Activated T-helper 1 cell treated with anti-CD3 and anti-CD28 coated beads, Interleukin-12 subunit alpha, Interleukin-12 subunit beta, Interleukin-2, Interleukin-4 antibody, amounts not matched to agents 30 ng/mL and 10 ng/mL and 1 ng/mL, durations not matched to agents 14 hours and 24 hours and 36 hours (primary cell): ENCODE measurements at places on chromosomes 3 and 15.

DNA sequence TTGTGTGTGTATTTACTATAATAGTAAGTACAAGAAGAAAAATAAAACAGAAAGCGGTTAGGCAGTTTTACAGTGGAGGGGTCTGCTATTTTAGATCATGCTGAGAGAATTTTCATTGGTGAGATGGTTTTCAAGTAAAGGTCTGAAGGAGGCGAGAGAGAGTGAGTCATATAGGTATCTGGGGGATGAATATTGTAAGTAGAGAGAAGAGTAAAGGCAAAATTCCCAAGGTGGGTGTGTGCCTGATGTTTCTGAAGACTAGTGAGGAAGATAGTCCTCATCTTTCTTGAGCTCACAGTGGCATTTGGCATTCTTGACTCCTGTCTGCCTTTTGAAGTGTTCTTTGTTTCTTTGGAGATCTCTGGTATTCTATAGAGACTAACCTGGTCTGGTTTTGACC is 38.6 kb downstream of the CRYBG3 start:
- H3K27ac ChIP-seq: no peak overlapping the region
- H3K27me3 ChIP-seq: no peaks in the 10 kb centered on the region
- H3K4me3 ChIP-seq: no peak overlapping the region
- H3K4me1 ChIP-seq: peaks cover 5% of the 10 kb centered on the region
- DNase-seq: no peak
- H3K36me3 ChIP-seq: peaks cover 8% of the 10 kb centered on the region

- no peak overlapping the region for H3K4me3 ChIP-seq
- H3K36me3 ChIP-seq: peaks cover 55% of the 10 kb centered on the region
- H3K27ac ChIP-seq: peak overlapping the region; percentile 47
- H3K4me1 ChIP-seq: peaks cover 20% of the 10 kb centered on the region
- no peaks in the 10 kb centered on the region for H3K27me3 ChIP-seq
These were observed 31.1 kb downstream of the TSPAN3 start for GRCh38 chr15:77039848-77040247.

DNA sequence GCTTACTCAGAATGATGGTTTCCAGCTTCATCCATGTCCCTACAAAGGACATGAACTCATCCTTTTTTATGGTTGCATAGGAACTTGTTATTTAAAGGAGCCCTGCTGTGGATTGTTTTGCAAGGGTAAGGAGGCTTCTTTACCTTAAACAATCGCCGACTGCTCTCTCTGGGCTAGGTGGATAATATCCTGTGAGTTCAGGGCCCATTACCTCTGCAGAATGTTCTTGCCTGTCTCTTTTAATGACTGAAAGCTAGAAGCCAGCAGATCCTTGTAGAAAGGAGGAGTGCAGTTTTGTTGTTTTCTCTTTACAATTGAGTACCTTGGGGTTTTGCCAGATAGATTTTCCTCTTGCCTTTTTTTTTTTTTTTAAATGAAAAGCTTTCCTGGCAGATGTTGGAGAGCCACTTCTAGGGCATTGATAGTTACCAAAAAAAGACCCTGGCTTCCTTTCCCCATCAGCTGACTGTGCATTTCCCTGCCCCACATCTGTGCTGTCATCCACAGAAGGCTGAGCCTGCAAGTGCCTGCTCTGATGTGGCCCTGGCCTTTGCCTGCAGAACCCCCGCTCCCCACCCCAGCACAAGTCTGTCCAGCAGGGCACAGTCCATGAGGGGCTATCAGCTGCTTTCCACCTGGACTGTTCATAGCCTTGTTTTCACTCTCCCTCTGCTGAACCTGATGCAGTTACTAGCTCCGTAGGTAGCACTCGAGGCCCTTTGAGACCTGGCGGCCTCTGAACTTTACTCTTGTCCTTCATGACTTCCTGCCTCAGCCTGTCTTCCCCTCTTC is 113.1 kb downstream of the CHCHD6 start:
- no peak overlapping the region for H3K27ac ChIP-seq
- H3K4me3 ChIP-seq: no peak overlapping the region
- H3K27me3 ChIP-seq: peaks cover 2% of the 10 kb centered on the region

DNA sequence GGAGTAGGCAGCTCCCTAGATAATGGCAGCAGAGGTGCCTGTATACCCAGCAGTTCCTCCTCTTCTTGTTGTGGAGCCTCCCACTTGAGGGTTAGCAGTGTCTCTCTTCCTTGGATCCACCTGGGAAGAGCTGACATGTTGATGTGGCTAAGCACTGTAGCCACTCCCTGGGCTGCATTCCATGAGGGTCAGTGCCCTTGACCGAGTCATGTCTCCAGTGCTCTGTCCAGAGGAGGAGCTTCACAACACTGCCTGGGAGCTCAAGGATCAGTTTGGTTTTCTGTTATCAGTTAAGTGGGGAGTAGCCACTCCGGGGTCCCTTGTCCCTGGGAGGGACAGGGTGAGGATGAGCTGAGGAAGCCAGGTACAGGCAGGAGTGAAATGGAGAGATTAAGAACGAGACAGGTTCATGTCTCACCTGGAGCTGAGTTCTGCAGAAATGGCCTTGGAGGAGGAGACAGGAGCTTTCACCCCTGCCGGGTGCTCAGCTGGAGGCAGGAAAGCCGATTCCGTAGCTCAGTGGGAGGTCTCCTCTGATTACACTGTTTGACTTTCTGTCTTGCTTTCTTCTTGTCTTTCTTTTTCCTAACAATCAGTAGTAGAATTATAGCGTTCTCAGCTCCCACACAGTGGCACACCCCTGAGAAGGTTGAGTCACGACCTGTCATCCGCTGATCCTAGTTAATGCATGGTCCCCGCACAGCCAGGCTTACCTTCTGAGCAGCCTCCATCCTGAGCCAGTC is 57.9 kb upstream of the SEC22A start:
- peaks cover 13% of the 10 kb centered on the region for H3K36me3 ChIP-seq
- no peaks in the 10 kb centered on the region for H3K27me3 ChIP-seq
- no peak overlapping the region for H3K27ac ChIP-seq
- no peak overlapping the region for H3K4me3 ChIP-seq

GRCh38 chr15:75112278-75112847 is 89.0 kb downstream of the PPCDC start:
- peaks cover 48% of the 10 kb centered on the region for H3K4me1 ChIP-seq
- no peak overlapping the region for H3K4me3 ChIP-seq
- DNase-seq: no peak
- H3K27ac ChIP-seq: no peak overlapping the region
- peaks cover 15% of the 10 kb centered on the region for H3K36me3 ChIP-seq
- H3K27me3 ChIP-seq: peaks cover 2% of the 10 kb centered on the region

GRCh38 chr15:95596496-95596895 is 734.0 kb upstream of the NR2F2 start:
- H3K4me1 ChIP-seq: no peaks in the 10 kb centered on the region
- H3K27ac ChIP-seq: no peak overlapping the region
- no peaks in the 10 kb centered on the region for H3K36me3 ChIP-seq
- H3K27me3 ChIP-seq: peaks cover 2% of the 10 kb centered on the region

GRCh38 chr15:44144184-44144583 is 50.9 kb downstream of the FRMD5 start:
- H3K4me3 ChIP-seq: no peak overlapping the region
- H3K27ac ChIP-seq: no peak overlapping the region
- H3K36me3 ChIP-seq: no peaks in the 10 kb centered on the region

DNA sequence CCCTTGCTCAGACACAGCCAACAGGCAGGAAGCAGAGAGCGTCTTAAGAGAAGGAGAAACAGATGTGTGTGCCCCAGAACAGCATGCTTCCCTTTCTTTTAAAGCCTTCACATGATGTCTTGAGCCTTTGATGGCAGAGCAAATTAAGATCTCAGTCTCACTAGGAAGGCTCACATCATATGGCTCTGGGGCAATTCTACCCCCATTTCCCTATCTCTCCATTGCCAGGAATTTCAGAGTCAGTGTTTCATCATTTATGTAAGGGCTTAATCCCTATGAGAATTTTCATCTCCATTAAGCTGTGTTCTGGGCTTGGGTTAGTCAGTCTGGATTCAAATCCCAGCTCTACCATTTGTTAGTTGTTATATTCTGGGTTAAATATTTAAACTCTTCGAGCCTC is 41.4 kb upstream of the GLCE start:
- no peaks in the 10 kb centered on the region for H3K36me3 ChIP-seq
- no peak overlapping the region for H3K4me3 ChIP-seq
- H3K27me3 ChIP-seq: peaks cover 2% of the 10 kb centered on the region
- no peak overlapping the region for H3K27ac ChIP-seq
- no peak for DNase-seq

GRCh38 chr3:52407779-52408178 is 37.1 kb downstream of the SEMA3G start:
- no peaks in the 10 kb centered on the region for H3K27me3 ChIP-seq
- peaks cover 37% of the 10 kb centered on the region for H3K36me3 ChIP-seq
- peak overlapping the region; percentile 97 for H3K4me3 ChIP-seq
- peaks cover 33% of the 10 kb centered on the region for H3K4me1 ChIP-seq
- no peak for DNase-seq
- no peak overlapping the region for H3K27ac ChIP-seq

DNA sequence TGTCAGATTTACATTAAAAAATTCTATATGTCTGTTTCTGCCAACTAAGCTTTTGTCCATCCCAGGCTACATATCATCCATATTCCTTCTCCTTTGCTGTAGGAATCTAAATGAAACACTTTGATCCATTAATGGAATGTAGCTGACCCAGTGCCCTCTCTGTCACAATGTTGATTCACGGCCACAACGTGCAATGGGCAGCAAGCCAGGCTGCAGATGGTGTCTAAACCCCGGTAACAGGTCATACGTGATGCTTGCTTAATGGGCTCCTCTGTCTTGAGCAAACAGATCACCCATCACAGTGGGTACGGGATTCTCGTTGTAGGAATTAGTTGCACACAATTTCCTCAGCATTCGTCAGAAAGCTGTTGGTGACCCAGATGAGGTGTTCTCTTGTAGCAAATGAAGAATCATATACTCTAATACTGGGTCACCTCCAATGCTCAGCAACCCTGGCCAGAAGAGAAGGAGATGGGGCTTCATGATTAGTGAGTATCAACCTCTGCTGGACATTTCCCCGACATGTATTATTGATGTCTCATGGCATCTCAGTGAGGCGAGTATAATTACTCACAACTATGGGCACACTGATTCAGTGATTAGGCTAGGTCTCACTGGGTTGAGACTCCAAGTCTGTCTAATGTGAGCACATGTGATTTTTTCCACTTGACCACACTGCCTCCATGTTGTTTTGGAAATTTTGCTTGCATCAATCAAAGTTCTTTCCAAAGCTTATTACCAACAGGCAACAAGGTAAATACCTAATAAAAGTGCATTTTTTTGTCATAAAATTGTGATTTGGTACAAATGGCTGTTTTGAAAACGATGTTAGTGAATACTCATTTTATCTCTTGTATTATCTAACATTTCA is 12.9 kb upstream of the DCBLD2 start:
- peaks cover 2% of the 10 kb centered on the region for H3K27me3 ChIP-seq
- no peaks in the 10 kb centered on the region for H3K36me3 ChIP-seq
- no peaks in the 10 kb centered on the region for H3K4me1 ChIP-seq
- H3K4me3 ChIP-seq: no peak overlapping the region
- DNase-seq: no peak
